Choroid plexus epithelial cell (primary cell): ENCODE measurements at places on chromosomes 12 and 14.

- no peak for DNase-seq
Measured at GRCh38 chr14:95106971-95107370, 50.4 kb downstream of the DICER1 start.

DNA sequence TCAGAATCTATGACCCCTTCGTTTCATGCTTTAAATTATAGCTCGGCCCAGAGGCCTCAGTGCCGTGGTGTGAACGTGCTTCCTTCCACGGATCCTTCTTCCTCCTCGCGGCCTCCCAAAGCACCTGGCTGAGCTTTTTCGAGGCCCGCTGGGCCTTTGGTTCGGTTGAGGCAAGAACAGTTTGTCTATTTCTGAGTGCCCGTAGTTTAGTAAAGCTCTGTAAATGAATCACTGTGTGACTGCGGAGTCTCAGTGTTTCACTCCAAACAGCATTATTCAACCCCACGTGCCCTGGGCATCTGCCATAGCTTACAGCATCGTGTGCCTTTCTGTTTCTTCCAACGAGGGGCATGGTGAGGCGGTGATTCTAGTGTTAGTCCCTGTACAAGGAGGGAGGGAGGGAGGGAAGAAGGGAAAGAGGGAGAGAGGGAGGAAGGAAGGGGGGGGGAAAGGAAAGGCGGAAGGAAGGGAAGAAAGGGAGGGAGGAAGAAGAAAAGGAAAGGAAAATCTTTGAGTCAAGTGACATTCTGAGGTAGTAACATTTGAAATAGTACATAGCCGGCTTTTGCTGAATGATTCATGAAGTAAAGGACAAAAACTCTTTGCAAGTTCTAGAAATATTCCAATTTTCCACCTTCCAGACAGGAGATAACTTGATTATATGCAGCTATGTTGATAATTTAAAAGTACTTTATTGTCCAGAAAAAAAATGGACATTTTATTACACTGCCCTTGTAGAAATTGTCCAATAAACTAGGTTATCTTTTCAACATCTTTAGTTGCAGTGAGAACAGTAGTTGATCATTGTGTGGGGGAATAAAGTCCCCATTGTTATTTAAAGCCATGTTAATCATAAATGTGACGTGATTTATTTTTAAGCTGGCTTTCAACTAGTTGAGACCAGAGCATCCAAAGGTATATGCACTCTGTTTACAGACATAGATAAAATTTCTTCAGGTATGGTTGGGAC lies 1.2 kb upstream of the TRIM9 start:
- DNase-seq = peak; percentile 59

GRCh38 chr12:109494348-109494881 lies 17.0 kb downstream of the UBE3B start:
- DNase-seq = no peak

GRCh38 chr12:105852951-105853350 lies 285.8 kb downstream of the NUAK1 start:
- no peak for DNase-seq
